NCI-H2081 treated with DMSO at 0.1 percent for 48 hours (cell line): ENCODE measurements at places on chromosomes 12 and 14.

GRCh38 chr14:76780058-76780345 is 18.7 kb downstream of the VASH1 start:
- DNase-seq = no peak

- DNase-seq = no peak
These were observed 101.0 kb downstream of the DERA start for GRCh38 chr12:16012117-16012516.

DNA sequence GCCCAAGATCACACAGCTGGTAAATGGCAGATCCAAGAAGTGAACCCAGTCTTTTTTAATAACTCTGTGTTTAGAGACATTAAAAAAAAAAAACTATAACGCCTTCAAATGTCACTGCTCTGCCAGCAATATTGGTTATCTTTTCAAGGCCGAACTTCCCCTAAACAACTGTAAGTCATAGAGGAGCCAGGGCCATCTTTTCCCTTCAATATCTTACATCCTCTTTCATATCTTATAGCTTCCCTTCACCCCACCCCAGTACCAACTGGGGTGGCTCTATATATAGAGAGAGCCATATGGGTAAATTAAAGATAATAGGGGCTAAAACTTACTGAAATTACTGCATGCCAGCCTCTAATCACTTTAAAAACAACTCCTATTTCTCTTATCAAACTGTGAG is 100.2 kb downstream of the STAB2 start:
- no peak for DNase-seq

GRCh38 chr12:19130224-19131024 is 891 bp downstream of the PLEKHA5 start:
- DNase-seq = no peak

- no peak for DNase-seq
These were observed 101.3 kb downstream of the TMX1 start for GRCh38 chr14:51341338-51341737.

GRCh38 chr12:113826805-113827538 is 139.2 kb downstream of the RBM19 start:
- no peak for DNase-seq

DNA sequence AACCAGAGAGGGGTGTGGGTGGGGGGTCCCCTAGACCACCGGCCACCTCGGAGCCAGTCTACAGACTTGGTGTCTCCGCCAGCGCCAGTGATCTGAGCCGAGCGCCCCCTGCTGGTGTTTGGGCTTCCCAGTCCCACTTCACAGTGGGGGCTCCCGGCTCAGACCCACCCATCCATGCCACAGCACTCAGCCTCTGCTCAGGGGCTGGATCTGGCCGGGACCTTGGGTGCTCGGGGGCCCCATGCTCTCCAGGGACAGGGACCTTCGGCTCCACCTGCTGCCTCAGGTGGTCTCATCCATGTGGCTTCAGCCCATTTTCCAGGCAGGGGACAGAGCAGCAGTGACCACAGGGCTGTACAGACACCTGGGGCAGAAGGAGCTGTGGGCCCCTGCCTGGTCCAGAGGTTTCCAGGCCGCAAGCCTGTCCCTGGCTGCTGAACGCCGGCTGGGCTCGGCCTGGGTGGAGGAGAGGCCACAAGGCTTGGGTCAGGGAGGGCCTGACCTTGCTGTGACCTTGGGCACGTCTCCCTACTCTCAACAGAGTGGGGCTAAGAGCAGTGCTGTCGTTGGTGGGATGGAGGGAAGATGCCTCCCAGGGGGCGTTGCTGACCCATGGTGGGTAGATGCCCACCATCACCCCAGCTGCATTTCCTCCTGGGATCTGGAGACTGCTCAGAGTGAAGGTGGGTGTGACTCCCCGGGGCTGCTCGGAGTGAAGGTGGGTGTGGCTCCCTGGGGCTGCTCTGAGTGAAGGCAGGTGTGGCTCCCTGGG is 86.3 kb downstream of the KIF26A start:
- no peak for DNase-seq

DNA sequence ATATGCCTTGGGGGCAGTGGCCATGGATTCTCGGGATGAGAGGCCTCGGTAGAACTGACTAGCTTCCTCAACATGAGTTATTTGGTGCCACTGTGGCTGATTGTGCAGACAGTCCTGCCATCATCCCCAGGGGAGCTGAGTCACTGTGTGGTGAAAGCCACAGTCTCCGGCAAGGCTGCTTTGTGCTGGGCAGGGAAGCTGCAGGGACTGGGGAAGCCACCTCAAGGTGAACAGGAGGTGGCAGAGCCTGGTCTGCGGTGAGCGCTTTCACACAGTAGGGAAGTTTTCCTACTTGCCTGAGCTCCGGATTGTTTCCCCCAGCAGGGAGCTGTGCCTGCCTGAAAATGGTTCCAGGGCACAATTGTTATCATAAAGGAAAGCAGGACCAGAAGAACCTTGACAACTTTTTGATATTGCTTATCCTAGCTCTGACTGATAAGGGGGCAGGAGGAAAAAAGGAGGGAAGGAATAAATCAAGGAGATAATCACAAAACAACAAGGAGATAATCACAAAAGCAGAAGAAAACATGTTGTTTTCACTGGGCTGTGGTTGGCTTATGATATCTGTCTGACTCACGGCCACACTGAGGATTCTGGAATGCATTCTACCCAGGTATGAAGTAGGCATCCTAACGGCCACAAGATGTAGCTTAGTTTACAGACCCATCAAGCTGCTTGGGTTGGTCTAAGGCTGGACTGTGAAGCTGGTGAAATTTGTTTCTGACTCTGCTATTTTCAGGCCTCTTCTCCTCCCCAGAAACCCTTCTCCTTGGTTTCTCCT is 32.2 kb upstream of the GNG2 start:
- no peak for DNase-seq

GRCh38 chr14:105525861-105526775 is at the start of gene TMEM121:
TMEM121 (plus strand) TSS chr14:105526583; CDS start chr14:105528835, 2,252 bp downstream.
- no peak for DNase-seq

- DNase-seq = no peak
These were observed 45.8 kb downstream of the NEUROD4 start for GRCh38 chr12:55065535-55065934.

- DNase-seq = no peak
These were observed 184.4 kb upstream of the ALG10B start for GRCh38 chr12:38132139-38132538.

GRCh38 chr12:34303091-34303870 is 281.0 kb downstream of the ALG10 start:
- no peak for DNase-seq

DNA sequence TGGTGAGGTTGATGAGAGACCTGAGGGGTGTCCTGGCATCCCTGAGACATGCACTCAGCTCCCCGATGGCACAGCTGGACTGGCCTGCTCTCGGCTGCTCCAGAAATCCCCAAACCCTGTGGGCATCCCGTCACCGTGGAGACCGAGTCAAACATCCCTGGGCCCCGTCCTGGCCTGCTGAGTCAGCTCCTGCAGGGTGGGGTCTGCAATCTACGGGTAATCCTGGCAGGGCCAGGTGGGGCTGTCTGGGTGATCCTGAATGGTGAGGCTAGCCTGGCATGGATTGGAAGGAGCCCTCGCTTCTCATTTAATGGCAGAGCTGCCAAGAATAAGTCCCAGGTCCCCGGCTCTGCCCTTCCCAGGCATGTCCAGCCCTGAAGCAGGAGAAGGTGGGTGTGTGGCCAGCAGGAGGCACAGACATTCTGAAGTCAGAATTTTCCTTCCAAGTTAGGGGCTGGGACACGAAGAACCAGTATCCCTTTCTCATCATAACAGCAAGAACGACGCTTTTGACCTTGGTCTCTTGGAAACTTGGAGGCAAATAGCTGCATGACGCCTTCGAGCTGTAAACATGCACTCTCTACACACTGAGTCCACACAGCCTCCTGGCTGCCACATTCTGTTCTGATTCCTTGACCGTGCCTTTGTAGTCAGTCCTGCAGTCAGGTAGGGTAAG is 17.7 kb upstream of the SERPINA4 start:
- DNase-seq = no peak

DNA sequence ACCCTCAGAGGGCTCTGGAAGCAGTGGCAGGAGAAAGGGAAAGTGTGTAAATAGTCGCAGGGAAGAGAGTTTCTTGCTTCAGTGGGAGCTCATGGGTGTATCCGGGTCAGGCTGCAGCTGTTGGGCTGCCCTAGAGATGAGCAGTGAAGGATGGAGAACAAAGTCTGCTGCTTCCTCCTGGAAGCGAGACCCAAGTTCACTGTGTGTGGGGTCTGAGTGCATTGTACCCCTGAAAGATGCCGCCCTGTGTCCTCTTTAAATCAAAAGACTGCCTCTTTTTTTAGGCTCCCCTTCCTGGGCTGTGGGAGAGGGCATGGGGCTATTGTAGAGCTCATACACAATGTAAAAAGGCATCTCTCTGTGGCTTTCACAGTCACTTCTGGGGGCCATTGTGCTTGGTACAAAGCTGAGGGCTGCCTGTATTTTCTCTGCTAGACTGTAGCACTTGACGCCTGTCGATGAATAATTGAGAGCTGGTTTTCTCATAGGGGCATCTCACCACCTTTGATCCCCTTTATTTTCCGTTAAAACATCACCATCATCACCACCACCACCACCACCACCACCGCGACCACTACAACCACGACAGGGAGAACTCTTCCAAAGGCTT is 16.7 kb downstream of the CHST11 start:
- DNase-seq = no peak

- no peak for DNase-seq
These were observed 745.5 kb downstream of the TMTC2 start for GRCh38 chr12:83432176-83432719.

- no peak for DNase-seq
These were observed 2.1 kb downstream of the HELB start for GRCh38 chr12:66304296-66304900.

DNA sequence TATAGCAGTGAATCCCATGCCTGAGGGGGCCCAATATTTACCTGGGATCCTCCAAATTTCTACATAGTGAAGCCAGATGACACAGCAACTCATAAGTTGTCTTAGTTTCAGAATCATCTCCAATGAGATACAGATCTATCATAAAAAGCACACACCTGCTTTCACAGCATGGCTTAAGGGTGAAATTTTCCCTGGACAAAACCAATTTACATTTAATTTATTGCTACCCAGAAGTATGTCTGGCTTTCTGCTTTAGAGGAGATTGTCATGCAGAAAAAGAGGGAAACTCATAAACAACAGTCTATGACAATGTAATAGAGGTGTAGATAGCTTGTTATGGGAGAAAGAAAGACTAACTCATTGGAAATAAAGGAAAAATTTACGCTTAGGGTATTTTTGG is 113.0 kb downstream of the MGAT4C start:
- no peak for DNase-seq
